ENCODE measurements at places on chromosomes 3 and 15.

GRCh38 chr15:67953299-67953698 is 100.8 kb upstream of the PIAS1 start:
- no peak for DNase-seq

GRCh38 chr3:4588466-4588865 is 95.3 kb downstream of the ITPR1 start:
- no peak for DNase-seq

GRCh38 chr3:98875535-98875934 is 26.0 kb downstream of the DCBLD2 start:
- no peak for DNase-seq

GRCh38 chr15:62566248-62566647 is 401.2 kb upstream of the C2CD4B start:
- no peak for DNase-seq

DNA sequence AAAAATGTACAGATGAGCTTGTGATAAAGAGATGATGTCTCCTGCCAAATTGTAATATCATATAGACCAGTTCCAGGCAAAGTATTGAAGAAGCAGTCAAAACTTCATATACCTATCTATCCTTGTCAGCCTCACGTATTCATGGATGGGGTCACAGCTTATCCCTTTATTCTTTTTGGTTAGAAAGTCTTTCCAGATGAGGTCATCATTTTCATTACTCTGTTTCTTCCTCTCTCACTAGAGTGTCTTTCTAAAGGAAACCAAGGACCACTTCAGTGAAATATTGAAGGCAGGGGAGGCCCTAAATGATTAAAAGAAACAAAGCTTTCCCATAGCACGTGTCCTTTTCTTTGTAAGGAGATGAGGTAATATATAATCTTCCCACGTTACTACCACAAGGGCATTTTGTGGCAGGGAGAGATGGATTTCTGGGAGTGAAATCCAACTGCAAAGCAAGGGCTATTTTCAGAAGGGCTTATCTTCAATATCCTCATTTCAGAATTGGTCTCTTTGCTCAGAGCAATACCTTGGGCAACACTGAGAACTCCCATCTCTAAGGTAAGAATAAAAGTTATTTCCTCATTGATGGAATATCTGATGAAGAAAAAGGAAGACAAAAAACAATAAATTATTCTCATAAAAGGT is 260.2 kb downstream of the TIGIT start:
- DNase-seq = no peak

DNA sequence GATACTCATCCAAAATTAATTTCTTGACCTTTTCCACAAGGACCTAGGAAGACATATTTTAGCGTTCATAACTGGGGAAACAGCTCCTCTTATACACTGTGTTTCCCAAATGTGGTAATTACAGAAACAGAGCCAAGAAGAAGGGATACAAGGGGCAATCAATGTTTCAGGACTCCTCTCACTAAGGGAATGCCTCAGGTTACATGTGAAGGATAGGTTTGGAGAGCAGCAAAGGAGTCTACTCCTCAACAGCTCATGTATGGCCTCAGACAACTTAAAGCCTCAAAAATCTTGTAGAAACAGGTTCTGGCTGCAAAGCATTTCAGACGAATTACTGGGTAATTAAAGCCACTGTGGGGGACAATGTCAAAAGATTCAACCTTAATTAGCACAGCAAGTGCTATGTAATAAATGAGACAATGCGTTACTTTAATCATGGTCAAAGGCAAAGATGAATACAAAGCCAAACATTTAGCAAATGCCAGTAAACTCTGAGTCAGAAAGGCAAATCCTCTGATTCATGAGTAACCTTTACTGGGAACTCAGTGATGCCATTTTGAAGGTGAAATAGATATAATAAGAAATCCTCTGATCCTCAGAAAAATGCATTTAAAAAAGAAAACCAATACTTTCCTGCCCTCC is 1111.2 kb downstream of the TUSC7 start:
- DNase-seq = no peak
